ENCODE measurements at places on chromosomes 5 and 9. TPM values are rescaled to one million over a fixed set of nuclear protein-coding genes. Genes with fewer than 3 reads are reported as not detected.

DNA sequence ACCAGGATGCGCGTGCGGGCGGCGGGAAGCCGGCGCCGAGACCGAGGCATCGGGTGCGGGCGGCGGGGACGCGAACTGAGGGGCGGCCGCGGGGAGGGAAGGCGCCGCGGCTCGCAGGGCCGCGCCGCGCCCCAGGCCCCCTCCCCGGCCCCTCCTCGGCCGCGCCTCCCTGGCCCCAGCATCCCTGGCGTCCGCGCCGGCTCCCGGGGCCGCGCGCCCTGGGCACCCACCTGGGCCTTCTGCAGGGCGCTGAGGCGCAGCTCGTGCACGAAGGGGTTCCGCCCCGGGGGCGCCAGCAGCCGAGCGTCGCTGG is 324 bp downstream of the LPCAT1 start:
- peak; percentile 15 for DNase-seq

- DNase-seq, result peak; percentile 36
Observed at GRCh38 chr5:9667906-9668305, 37.8 kb upstream of the TAS2R1 start.

- no peak for DNase-seq
Observed at GRCh38 chr5:91033370-91033769, 349.7 kb downstream of the ARRDC3 start.

DNA sequence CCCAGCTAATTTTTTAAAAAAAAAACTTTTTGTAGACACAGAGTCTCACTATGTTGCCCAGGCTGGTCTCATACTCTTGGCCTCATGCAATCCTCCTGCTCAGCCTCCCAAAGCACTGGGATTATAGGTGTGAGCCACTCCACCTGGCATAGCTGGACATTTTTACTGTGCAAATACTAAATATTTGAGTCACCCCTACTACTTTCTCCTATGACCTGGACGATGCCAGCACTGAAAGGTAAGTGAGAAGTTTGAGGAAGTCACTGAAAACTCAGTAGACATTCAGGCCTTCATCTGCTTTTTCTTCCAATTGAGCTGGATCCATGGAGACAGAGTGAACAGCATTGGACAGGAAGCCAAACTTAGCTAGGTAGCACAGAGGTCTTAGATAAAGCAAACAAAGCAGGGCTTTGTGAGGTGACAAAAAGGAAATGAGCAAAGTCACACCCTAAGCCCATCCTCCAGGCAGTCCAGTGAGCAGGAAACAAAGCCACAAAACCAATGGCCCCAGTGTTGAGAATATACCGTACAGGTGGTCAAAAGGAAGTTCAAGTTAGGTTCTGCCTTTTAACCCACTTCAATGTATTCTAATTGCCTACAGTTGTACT is 192.6 kb upstream of the RASA1 start:
- DNase-seq, result no peak

- DNase-seq, result no peak
Observed at GRCh38 chr5:151118913-151119575, 38.2 kb upstream of the TNIP1 start.

- DNase-seq, result no peak
Observed at GRCh38 chr9:7859701-7860334, 60.2 kb upstream of the DMAC1 start.

Gene PCDHGC4
- total RNA-seq, result 2.6 TPM

Gene IER5L
- total RNA-seq, result 75.7 TPM

Gene RMND5B
- 22.0 TPM for total RNA-seq

Gene POU4F3
- total RNA-seq, result not detected

Gene HEMGN
- not detected for total RNA-seq

Gene CCL27
- not detected for total RNA-seq

Gene FBXW11
- total RNA-seq, result 112 TPM

Data from fibroblast of villous mesenchyme (primary cell).